Omental fat pad (tissue), 4 donors: ENCODE measurements at places on chromosomes 6 and 20. TPM values are rescaled to one million over a fixed set of nuclear protein-coding genes. Genes with fewer than 3 reads are reported as not detected.

The CYP21A2 gene
- total RNA-seq = 5.7 TPM

- DNase-seq = no peak
Observed at GRCh38 chr6:90621581-90621980, 34.7 kb upstream of the MAP3K7 start.

DNA sequence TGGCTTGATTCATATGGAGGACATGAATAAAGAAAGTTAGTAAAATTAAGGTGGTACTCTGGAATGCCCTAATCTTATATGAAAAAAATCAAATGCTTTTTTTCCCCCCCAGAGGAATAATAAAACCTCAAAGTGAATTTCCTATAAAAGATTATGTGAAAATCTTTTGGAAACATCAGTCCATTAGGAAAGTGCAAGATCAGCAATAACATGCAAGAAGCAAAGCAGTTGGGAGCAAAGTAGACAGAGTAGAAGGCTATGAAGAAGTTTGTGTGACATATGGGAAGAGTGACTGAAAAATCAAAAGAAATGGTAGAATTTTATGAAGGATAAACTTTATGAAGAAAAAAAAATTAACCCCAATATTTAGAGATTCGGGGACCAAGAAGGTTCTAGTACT lies 998.0 kb upstream of the EPHA7 start:
- no peak for DNase-seq

DNA sequence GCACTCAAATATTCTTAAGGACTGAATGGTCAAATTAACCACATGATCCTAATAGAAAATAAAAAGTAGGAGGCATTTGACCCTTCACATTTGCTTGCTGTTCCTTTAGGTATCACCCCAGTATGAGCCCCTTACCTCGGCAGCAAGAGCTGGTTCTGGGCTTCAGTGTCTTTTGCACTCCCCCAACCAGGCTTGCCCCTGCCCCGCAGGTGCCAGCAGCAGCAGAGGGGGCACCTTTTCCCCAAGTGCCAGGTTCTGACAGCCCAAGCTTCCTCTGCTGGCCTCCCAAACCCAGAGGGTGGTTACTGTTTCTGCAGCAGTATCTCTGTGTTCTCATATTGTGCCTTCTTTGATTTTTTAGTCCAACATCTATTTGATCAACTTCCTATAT lies 23.2 kb downstream of the UBE2V1 start:
- DNase-seq = no peak

- DNase-seq = no peak
Observed at GRCh38 chr6:90386399-90387382, 90.0 kb upstream of the BACH2 start.

DNA sequence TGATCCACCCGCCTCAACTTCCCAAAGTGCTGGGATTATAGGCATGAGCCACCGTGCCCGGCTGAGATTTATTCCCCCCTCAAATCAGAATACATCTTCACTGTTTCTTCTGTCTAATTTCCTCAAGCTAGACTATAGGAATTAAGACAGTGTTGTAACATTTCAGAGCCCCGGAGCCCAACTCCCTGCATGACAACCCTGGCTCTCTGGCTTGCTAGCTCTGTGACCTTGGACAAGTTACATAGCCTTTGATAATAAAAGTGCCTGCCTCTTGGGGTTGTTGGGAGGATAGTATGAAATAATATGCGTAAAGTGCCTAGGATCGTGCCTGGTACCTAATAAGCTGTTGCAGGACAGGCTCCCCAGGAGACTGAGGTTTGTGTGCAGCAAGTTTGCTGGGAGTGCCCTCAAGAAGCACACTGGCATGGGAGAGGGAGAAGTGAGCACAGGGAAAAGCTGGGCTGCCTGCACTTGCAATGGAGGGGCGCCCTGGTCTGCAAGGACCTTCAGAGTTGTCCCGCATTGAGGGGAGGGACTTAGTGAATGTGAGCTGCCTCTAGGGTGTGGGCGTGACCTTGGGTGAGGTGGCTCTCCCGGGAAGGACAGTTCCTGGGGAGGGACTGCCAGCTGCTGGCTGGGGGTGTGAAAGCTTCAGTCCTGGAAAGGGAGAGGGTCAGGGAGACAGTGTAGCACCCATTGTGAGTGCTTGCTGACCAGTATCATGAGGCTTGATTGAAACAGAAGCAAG lies 43.4 kb downstream of the TAF8 start:
- no peak for DNase-seq

DNA sequence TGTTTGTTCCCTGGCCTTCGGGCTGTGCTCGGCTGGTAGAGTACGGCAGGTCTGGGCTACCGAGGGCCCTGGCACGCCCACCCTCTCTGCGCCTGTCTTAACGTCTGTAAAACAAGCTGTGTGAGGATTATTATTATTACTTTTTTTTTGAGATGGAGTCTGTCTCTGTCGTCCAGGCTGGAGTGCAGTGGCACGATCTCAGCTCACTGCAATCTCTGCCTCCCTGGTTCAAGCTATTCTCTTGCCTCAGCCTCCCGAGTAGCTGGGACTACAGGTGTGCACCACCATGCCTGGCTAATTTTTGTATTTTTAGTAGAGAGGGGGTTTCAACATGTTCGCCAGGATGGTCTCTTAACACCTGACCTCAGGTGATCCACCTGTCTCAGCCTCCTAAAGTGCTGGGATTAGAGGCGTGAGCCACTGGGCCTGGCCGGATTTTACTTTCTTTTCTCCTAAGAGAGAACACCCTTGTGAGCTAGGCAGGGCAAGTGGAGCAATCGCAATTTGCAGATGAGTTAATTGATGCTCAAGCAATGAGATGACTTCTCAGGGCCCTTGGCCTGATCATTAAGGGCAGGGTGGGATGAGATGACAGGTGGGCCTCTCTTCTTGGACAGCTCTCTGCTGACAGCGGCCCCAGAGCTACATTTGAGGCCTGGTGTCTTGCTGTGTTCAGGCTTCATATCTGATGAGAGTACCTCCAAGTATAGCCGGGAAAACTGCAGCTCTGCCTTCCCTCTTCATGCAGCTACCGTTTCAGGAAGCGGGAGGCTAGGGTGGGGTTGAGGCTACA lies 859 bp upstream of the SMIM29 start:
- DNase-seq = no peak
